ENCODE measurements at places on chromosomes 16 and 17.

DNA sequence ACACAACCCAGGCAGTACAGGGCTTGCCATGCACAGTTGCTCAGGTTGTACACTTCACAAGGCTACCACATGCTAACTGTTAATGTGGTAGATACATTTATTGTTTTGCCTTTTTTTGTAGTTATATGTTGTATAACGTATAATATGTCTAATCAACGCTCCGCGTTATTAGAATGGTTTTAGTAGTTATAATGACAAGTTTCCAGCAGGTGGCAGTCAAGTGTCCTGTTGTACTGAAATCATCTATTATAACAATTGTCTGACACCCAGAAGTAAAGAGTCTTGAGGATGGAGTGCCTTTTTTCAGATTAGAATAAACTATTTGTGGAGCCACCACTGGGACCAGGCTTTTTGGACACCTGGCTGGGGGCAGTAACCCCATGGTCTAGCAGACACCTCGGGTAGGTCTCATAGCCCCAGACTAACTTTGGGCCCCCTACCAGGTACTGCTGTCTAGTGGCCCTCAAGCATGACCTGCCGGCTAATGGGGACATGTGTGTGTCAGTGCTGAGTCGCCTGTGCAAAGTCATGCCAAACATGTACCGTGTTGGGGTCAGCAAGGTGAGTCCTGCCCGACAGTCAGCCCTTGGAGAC lies 32.8 kb downstream of the MYO15A start:
- DNase-seq = peak; percentile 41

DNA sequence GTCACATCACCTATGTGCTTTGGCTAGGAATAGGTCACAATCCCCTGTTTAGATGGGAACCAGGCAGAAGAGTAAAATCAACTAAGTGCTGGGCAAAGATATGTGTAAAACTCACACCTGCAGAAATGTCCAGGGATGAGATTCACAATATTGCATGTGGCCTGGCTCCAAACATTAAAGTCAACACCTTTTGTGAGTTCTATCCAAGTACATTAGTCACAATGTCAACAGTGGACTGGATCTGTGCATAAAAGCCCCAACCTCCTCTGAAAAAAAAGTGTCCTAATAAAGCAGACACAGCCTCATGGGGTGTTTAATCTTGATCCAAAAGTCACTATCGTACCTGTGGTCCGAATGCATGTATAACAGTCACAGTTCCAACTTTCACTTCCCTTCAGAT lies 1990.3 kb downstream of the TP53TG3F start:
- no peak for DNase-seq

DNA sequence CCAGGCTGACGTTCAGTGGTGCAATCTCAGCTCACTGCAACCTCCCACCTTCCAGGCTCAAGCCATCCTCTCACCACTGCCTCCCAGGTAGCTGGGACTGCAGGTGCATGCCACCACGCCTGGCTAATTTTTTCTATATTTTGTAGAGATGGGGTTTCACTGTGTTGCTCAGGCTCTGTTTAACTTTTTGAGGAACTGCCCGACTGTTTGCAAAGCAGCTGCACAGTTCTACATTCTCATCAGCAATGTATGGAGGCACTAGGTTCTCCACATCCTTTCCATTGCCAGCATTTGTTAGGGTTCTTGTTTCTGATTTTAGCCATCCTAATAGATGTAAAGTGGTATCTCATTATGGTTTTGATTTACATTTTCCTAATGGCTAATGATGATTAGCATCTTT lies 9.4 kb downstream of the TNRC6A start:
- no peak for DNase-seq

GRCh38 chr17:43342589-43342890 lies 56.3 kb upstream of the ARL4D start:
- DNase-seq = no peak

DNA sequence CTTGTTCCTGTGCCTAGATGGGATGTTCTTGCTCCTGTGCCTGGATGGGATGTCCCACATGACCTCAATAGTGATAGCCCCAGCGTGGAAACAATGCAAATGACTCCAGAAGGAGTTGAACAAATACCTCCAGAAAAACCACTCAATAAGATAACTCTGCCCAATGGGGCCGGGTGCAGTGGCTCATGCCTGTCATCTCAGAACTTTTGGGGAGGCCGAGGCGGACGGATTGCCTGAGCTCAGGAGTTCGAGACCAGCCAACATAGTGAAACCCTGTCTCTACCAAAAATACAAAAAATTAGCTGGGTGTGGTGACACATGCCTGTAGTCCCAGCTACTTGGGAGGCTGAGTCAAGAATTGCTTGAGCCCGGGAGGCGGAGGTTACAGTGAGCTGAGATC lies 15.2 kb upstream of the LITAF start:
- DNase-seq = no peak

- DNase-seq = no peak
These were observed 101.2 kb downstream of the WWOX start for GRCh38 chr16:78200623-78201096.

GRCh38 chr16:67246756-67247191 lies 507 bp downstream of the FHOD1 start:
- DNase-seq = no peak

GRCh38 chr17:36127911-36128310 lies 24.3 kb downstream of the CCL4 start:
- DNase-seq = no peak

DNA sequence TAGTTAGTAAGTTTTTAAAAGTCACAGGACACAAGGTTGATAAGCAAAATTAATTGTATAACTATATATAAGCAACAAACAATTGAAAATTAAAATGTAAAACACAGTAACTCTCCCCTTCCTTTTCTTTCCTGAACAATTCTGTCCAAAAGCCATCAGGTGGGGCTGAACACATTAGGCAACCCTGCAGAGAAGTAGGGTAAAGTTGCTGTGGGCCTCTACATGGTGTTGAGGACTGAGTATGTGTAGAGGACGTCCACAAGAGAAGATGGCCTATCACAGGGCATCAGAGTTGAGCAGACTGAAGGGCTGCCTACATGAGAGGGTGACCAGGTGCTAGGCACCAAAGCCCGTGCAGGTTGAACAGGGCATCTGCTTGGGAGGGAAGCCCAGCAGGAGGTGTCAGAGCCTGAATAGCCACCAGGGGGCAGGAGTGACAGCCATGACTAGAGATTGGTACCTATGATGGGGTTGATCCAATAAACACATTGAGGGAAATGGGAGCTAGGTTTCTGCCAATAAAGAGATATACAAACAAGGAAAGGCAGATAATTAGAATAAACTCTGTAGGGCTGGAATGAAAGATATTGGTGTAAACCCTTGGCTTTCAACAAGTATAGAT lies 415.1 kb downstream of the NPIPA8 start:
- peak; percentile 12 for DNase-seq

GRCh38 chr17:81463506-81463905 lies 49.1 kb downstream of the ACTG1 start:
- DNase-seq = no peak

DNA sequence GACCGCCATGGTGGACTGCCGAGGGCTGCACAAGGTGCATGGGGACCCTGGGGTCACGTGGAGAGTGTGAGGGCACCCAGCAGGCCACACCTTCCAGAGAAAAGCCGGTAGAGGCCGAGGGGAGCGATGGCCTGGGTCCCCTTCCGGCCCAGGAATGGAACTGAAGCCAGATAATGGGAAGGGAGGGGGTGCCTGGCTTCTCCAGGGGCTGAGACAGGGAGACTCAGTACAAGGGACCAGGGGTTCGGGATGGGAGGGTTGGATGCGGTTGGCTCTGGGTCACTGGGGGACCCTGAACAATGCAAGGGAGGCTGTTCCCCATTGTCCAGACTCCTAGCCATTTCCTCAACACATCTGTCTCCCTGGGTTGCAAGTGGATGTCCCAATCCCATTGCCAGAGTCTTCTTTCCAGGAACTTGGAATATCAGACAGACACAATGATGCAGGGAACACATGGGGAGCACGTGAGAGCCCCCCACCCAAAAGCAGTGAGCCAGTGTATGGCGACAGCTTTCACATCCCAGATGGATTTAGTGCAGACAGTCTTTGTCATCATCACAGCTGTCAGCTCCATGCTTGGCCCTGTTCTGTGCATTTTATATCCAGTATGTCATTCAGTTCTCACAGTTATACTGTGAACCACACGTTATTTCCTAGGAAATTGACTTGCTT lies 23.6 kb upstream of the DNAI2 start:
- no peak for DNase-seq

- no peak for DNase-seq
These were observed 4.6 kb downstream of the KIFC3 start for GRCh38 chr16:57797526-57798266.

DNA sequence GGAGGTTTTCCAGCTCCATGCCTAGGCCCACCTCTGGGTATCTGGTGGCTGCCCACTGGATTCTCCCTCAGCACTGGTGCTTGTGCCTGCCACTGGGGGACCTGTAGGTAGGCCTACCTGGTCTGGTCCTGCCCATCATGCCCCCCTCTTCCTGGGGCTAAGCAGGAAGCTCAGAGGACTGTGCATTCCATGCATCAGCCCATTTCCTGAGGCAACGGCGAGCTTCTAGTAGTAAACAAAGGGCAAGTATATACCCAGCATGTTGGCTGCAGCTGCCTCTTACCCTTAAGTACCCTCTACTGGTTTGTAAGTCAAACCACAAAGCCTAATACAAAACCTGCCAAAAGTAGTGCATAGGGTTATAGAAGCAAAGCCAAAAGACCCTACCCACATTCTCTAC lies 37.5 kb downstream of the SDR42E1 start:
- DNase-seq = no peak

DNA sequence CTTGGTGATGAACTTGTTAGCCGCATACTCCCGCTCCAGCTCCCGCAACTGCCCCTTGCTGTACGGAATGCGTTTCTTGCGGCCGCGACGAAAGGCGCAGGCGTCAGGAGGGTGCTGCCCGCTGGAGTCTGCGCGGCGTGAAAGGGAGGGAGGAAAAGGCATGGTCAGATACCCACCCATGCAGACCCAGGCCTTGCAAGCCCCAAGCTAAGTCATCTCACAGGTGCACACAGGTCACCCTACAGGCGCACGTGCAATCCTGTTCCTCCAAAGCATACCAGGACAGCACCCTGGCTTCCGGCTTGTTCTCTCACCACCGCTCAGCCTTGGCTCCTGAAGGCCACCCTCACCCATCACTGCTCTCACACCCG lies 1.6 kb downstream of the HOXB13 start:
- DNase-seq = no peak

DNA sequence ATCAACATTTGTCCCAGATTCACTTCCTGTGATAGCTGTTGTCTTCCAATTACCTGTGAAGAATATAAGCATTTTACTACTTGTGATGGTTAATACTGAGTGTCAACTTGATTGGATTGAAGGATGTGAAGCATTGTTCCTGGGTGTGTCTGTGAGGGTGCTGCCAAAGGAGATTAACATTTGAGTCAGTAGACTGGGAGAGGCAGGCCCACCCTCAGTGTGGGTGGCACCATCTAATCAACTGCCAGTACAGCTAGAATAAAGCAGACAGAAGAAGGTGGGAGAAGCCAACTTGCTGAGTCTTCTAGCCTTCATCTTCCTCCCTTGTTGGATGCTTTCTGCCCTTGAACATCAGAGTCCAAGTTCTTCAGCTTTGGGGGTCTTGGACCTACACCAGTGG lies 660.4 kb upstream of the GOT2 start:
- DNase-seq = no peak

DNA sequence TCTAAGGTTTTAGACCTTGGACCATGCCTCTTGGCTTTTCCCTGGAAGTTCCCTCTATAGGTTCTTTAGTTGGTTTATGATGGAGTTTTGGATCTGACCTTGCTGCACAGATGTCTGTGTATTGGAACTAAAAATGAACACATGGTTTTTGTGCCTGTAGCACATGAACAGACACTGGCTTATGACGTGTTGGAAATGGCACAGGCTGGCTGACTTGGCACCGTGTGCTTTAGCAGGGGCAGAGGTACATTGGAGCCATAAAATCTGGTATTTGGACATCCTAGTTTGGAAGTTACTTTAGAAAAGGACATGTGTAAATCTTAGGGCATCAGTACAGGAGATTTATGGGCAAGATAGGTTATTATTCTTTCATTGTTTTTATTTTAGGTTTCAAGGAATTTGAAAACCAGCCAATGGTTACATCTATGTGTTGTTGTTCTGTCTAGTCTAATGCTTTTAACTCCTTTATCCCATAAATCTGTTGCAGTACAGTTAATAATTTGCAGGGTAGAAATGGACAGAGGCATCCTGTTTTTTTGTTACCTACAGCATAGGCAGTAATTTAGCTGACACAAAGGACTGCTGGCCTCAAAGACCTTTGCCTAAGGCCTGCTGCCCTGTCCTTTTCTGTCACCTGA lies 6.0 kb downstream of the SOCS7 start:
- no peak for DNase-seq

DNA sequence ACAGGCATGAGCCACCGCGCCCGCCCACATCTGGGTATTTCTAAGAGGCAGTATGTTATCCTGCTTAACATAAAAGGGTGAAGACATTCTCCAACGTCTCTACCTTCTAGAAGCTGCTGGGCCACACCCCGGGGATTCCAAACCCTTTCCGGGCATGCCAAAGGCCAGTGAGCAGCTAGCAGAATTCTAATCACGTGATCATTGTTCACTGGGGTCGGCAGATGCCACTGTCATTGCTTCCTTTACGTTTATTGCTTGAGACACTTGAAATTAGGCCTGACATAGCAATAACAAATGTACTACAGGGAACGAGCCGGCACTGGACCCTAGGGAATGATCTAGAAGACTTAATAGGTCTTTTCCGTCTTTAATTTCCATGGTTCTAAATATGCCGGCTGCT lies 141.2 kb upstream of the ZFHX3 start:
- DNase-seq = no peak

DNA sequence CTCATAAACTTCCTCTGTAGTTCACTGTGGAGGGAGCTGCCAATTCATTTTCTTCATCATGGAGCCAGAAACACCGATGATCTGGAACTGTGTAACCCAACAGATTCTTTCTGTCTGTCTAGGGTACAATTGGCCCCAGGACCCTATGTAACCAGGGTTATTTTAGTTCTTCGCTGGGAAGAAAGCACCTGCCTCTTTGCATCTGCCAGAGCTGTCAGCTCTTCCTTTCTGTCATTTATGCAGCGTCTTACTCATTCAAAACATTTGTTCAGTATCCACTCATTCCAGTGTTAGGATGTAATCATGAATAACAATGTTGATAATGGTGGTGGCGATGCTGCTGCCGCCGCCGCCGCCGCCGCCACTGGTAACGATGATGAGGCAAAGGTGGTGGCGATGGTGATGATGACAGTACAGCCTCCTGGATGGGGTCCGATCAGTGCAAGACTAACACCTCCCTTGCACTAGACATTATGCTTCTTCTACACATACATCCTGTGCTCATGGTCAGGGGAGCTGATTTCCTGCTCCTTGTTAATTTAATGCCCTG lies 46.1 kb downstream of the IRX5 start:
- no peak for DNase-seq

- no peak for DNase-seq
These were observed 123.6 kb downstream of the CMIP start for GRCh38 chr16:81567987-81568748.

GRCh38 chr17:76816590-76817135 lies 51.5 kb upstream of the MGAT5B start:
- peak; percentile 24 for DNase-seq

GRCh38 chr17:58840820-58841612 lies 85.4 kb downstream of the PPM1E start:
- no peak for DNase-seq

Measured in Panc1 (cell line).